DND-41 (cell line): ENCODE measurements at places on chromosomes 7 and 10.

DNA sequence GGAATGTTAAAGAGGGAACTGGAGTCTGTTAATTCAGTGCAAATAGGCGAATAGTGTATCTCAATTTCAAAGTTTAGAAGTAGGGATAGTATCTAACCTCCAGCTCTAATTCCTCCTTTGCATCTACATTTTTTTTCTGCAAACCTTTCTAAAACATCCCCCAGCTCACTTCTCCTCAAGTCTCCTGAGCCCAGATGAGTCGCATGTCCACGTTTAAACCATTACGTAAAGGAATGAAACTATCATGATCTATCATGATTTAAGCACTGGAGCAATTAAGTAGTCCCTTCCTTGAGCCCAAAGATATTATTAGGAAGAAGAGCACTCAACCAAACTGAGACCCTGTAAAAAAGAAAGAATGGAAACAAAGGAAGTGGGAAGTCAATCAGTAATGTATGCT lies 29.9 kb downstream of the GPR22 start:
- DNase-seq = no peak
- H3K27ac ChIP-seq = no peak overlapping the region
- no peaks in the 10 kb centered on the region for H3K27me3 ChIP-seq
- H3K4me3 ChIP-seq = no peak overlapping the region
- H3K4me1 ChIP-seq = no peaks in the 10 kb centered on the region
- no peaks in the 10 kb centered on the region for H3K36me3 ChIP-seq

DNA sequence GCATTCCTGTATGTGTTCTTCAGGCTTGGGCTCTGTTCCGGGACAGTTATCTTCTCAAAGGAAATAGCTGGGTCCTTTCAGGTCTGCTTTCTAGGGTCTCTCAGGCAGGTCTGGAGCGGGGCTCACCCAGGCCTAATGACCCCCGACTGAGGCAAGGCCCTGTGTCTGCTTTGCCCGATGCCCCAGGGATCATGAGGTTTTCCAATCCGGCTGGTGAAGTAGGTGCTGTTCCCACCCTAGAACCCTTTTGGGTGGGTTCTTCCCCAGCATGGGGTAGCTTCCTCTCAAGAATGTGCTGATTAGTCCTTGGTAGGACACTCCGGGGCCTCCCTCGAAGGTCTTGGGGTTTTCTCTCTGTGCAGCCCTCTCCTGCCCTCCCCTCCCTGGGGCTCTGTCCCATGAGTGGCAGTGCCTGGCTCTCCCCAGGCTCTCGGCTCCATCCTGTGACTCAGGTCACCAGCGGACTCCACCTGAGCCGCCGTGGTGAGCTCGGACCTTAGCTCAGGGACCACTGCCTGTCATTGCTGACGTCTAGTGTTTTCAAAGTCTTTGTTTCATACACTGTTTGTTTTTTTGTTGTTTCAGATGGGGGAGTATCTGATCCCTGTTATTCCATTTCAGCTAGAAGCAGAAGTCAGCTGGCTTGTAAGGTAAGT lies 71.0 kb upstream of the NKX6-2 start:
- no peak overlapping the region for H3K4me3 ChIP-seq
- peak; percentile 2 for DNase-seq
- H3K27me3 ChIP-seq = peaks cover 5% of the 10 kb centered on the region
- H3K4me1 ChIP-seq = no peaks in the 10 kb centered on the region
- H3K27ac ChIP-seq = no peak overlapping the region

DNA sequence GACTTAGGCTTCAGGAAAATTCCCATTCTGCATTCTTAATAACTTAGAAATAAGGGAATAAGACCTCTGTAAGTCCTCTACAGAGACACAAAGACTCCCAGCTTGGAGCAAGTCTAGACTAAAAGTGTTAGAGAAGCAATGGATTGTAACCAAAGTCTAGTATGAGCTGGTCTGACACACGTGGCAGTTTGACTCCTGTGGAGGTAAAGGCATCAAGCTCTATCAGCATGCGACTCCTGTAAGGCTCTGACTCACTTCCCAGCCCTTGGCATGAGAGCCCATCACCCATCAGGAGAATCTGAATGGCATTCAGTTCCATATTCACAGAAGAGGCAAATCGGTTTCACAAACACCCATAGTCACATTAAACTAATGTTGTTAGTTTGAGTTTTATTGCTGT lies 4.4 kb upstream of the VSTM4 start:
- H3K4me3 ChIP-seq = no peak overlapping the region
- no peak overlapping the region for H3K27ac ChIP-seq
- H3K36me3 ChIP-seq = no peaks in the 10 kb centered on the region
- H3K27me3 ChIP-seq = peaks cover 4% of the 10 kb centered on the region
- DNase-seq = no peak

DNA sequence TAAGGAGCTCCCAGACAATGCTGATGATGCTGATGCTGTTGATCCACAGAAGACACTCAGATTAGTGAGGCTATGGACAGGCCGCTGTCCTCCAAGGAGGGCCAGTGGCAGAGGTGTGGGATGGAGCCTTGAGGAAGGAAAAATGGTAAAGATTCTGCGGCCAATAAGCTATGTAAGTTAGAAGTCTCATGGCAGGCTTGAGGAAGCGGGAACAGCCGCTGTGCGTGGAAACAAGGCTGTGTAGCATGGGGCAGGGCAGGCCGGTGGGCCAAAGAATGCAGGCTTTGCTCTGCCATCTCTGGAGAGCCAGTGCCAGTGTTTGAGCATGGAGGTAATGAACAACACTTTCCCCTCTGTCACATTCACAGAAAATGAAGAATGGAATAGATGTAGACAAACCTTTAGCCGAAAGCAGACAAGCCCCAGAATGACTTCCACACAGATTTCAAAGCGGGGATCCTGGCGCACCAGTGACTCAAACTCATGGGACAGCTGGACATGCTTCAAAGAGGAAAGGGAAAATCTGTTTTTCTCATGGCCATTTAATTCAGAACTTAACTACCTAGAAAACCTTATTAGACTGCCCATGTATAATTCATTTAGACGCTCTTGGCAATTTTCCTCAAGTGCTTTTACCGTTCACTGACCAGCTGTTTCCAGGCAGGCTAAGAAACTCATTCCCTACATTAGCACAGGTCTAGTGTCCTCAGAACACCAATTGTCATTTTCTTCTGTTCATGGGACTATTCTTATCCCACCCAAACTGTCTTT lies 16.9 kb upstream of the FIGNL1 start:
- H3K4me3 ChIP-seq = no peak overlapping the region
- H3K27me3 ChIP-seq = no peaks in the 10 kb centered on the region
- DNase-seq = no peak
- H3K36me3 ChIP-seq = no peaks in the 10 kb centered on the region
- peaks cover 12% of the 10 kb centered on the region for H3K4me1 ChIP-seq

DNA sequence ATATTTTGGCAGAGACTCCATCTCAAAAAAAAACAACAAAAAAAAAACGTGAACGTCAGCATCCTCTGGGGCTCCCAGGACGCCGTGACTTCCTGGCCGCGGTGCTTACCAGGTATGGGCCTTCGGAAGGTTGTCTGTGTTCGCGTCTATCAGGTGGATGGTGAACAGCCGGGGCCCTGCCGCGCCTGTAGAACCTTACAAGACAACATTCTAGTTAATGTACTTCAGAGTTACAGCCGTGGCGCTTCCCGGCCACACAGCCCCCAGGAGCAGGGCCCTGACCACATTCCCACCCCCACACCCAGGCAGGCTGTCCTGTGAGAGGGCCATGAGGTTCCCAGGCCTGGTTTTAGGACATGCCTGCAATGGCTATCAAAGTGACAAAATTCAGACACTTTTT lies 111.0 kb downstream of the SMURF1 start:
- H3K27me3 ChIP-seq = no peaks in the 10 kb centered on the region
- H3K27ac ChIP-seq = no peak overlapping the region

DNA sequence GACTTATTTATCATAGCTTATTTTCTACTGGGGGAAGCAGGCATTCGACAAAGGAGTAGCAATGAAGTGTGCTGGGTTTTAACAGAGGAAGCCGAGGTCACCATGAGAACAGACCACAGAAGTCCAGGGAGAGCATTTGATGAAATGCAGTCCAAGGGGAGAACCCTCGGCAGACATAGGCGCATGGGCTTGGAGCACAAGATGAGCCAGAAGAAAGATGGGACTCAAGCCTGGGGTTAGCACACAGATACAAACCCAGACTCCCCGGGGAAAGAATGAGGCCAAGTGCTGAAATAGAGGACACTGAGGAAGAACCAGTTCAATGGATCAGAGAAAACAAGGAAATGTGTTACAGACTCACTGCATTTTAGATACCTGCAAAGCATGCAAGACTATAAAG lies 209.5 kb downstream of the FAM107B start:
- peaks cover 4% of the 10 kb centered on the region for H3K27me3 ChIP-seq
- H3K27ac ChIP-seq = no peak overlapping the region
- no peaks in the 10 kb centered on the region for H3K4me1 ChIP-seq

- H3K27ac ChIP-seq = peak overlapping the region; percentile 58
- DNase-seq = peak; percentile 13
- peak overlapping the region; percentile 67; the same call in 1 of the 2 replicates for H3K4me3 ChIP-seq
- peaks cover 40% of the 10 kb centered on the region for H3K4me1 ChIP-seq
- H3K27me3 ChIP-seq = no peaks in the 10 kb centered on the region
Measured at GRCh38 chr7:7565746-7566650, 686 bp upstream of the MIOS start.

DNA sequence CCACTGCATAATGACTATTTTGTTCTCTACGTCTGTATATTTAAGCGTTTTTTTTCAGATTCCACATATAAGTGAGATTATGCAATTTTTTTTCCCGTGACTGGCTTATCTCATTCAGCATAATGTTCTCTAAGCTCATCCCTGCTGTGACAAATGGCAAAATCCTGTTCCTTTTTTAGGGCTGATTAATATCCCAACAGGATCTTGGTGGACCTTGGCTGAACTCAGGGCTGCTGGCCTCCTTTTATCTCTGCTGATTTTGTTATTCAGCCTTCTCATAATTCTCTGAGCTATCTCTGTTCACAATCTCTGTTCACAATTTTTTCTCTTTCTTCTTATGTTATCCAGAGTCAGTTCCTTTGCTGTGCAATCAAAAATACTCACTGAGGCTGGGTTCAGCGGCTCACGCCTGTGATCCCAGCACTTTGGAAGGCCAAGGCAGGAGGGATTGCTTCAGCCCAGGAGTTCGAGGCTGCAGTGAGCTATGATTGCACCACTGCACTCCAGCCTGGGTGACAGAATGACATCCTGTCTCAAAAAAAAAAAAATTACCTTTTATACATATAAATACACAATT lies 1035.9 kb upstream of the AUTS2 start:
- no peaks in the 10 kb centered on the region for H3K36me3 ChIP-seq
- H3K4me1 ChIP-seq = no peaks in the 10 kb centered on the region
- H3K4me3 ChIP-seq = no peak overlapping the region
- no peak overlapping the region for H3K27ac ChIP-seq
- no peaks in the 10 kb centered on the region for H3K27me3 ChIP-seq

DNA sequence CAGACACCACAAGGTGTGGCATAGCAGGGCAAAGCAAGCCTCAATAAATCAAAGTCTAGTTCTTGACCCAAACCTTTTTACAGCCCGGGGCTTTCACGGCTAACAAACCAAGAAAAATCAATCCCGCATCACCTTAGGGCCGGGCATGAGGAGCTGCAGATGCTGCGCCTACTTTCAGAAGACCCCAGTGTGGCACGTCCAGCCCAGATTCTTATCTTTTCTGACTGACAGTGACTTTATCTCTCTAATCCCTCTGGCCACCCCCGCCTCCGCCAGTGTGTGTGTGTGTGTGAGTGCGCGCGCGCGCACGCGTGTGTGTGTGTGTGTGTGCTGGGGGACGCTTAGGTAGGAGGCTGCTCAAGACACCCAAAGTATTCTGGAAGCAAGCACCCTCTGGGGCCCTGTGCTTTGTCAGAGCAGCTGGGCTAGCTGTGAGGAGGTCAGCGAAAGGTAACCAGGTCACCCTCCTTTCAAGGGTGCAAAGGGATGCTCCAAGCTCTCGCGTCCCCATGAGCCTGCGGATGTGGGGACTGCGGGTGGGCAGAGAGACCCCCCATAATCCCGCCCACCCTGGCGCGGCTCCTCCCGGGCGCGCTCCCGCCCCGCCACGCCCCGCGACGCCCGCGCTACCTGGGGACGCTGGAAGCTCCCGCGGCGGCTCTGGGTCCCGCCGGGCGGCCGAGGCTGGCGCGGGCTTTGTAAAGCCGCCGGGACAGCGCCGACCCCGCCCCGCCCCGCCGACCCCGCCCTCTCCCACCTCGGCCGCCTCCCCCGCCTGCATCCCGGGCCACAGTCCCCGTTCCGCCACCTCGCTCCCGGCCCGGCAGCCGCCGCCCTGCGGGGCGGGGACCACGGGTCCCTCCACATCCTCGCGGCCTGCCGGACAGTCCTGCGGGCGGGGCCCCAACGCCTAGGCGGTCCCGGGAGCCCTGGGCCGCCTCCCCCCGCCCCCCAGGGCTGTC lies 57.1 kb upstream of the RHOBTB1 start:
- H3K4me3 ChIP-seq = no peak overlapping the region
- DNase-seq = no peak
- H3K4me1 ChIP-seq = no peaks in the 10 kb centered on the region
- no peaks in the 10 kb centered on the region for H3K36me3 ChIP-seq
- no peaks in the 10 kb centered on the region for H3K27me3 ChIP-seq
